ENCODE measurements at places on chromosomes 16 and 17.

GRCh38 chr17:43416998-43417890 is 18.5 kb downstream of the ARL4D start:
- H3K4me1 ChIP-seq: peaks cover 9% of the 10 kb centered on the region
- DNase-seq: no peak
- H3K27me3 ChIP-seq: no peaks in the 10 kb centered on the region
- H3K36me3 ChIP-seq: no peaks in the 10 kb centered on the region
- H3K27ac ChIP-seq: no peak overlapping the region

DNA sequence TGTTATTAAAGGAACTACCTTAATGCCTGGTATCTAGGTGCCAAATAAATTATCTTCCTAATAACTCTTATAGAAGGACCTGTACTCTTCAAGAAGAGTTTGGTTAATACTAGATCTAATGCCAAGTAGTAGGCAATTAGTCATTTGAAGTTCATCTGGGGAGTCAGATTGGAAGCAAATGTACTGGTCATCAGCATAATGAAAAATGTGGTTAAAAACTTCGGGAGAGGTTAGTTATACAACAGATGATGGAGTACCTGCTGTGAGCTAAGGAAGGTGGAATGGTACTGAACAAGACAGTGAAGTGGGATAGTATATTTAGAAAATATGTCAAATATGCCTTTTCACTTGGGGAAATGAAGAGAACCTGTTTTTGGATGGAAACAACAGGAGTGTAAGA is 49.2 kb downstream of the TNRC6A start:
- no peak for DNase-seq
- H3K4me3 ChIP-seq: no peak overlapping the region

DNA sequence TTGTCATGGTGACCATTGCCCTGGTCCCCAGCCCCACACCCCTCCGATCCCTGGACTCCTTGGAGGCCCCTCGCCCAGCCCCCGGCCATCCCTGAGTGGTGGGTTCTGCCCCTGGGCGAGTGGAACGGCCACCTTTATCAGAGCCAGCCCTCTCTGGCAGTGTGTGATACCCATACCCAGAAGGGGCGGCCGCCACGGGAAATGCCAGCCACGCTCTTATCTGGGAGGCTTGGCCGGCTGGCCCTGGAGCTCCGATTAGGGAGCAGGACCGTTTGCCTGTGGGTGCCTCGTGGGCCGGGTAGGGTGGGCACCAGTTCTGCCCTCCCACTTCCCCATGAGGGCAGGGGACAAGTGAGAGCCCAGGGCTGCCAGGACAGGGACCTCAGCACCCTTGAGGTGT is 58.3 kb upstream of the ZC3H18 start:
- no peak for DNase-seq
- no peaks in the 10 kb centered on the region for H3K36me3 ChIP-seq
- peaks cover 25% of the 10 kb centered on the region for H3K4me1 ChIP-seq
- no peak overlapping the region for H3K27ac ChIP-seq
- no peaks in the 10 kb centered on the region for H3K27me3 ChIP-seq

DNA sequence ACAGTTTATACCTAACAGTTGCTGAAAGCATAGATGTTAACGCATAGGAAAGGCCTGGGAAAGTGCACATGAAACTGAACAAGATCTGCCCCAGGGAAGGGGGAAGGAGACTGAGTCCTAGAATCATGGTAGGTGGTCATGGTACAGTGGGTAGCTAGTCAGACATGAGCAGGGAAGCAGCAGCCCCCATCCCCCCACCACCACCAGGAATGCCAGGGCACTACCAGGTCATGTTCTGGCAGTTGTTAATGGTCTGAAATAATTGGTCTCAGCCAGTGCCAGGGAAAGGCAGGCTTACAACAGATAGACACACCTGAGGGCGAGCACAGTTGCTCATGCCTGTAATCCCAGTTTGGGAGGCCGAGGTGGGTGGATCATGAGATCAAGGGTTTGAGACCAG is 185.2 kb downstream of the CPPED1 start:
- H3K4me1 ChIP-seq: no peaks in the 10 kb centered on the region
- no peak overlapping the region for H3K27ac ChIP-seq
- no peaks in the 10 kb centered on the region for H3K36me3 ChIP-seq
- no peak overlapping the region for H3K4me3 ChIP-seq

- H3K4me1 ChIP-seq: peaks cover 1% of the 10 kb centered on the region
- peaks cover 8% of the 10 kb centered on the region for H3K27me3 ChIP-seq
- H3K4me3 ChIP-seq: peak overlapping the region; percentile 38
- peak; percentile 61 for DNase-seq
- H3K27ac ChIP-seq: no peak overlapping the region
- H3K36me3 ChIP-seq: no peaks in the 10 kb centered on the region
Observed at GRCh38 chr17:58249270-58250133, 11.1 kb downstream of the LPO start.

DNA sequence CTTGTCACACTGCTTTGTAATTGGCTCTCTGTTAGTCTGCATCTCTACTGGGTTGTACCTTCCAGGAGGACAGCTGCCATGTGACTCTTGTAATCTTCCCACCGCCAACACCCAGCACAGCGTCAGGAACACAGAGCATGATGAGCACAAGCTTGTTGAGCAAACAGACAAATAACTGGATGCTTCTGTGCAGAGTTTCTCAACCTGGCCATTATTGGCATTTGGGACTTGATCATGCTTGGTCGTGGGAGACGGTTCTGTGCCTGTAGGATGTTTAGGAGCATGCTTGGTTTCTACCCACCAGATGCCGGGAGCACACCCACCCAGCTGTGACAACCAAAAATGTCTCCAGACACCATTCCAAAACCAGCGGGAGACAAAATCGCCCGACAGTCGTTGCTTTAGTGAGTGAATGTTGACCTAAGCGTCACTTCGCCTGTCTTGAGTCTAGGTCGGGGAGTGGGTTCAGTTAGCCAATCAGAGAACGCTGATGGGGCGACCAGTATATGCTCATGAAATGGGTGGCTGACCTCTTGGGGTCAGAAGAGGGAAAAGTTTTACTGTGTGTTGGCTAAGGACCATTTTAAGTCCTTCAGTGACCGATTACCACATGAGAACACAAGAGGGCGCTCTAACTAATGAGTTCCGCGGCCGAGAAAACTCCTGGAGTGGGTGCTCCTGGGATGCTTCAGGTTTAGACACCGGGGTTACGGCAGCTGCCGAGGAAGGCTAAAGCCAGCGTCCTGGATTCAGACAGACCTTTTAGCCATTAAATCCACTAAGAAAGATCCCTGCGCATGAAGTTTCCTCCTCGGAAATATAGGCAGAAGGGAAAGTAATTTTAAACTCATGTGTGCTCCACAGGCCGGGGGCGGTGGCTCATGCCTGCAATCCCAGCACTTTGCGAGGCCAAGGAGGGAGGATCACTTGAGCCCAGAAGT is 57.8 kb upstream of the TEX2 start:
- no peaks in the 10 kb centered on the region for H3K27me3 ChIP-seq
- H3K4me1 ChIP-seq: no peaks in the 10 kb centered on the region
- H3K36me3 ChIP-seq: no peaks in the 10 kb centered on the region
- no peak overlapping the region for H3K27ac ChIP-seq

- H3K27me3 ChIP-seq: no peaks in the 10 kb centered on the region
- H3K27ac ChIP-seq: peak overlapping the region; percentile 76
- no peak overlapping the region for H3K4me3 ChIP-seq
- peaks cover 31% of the 10 kb centered on the region for H3K4me1 ChIP-seq
Observed at GRCh38 chr17:2435862-2436261, 35.0 kb upstream of the MNT start.

GRCh38 chr17:53516636-53517035 is 306.1 kb upstream of the KIF2B start:
- H3K4me1 ChIP-seq: no peaks in the 10 kb centered on the region
- no peak overlapping the region for H3K4me3 ChIP-seq

DNA sequence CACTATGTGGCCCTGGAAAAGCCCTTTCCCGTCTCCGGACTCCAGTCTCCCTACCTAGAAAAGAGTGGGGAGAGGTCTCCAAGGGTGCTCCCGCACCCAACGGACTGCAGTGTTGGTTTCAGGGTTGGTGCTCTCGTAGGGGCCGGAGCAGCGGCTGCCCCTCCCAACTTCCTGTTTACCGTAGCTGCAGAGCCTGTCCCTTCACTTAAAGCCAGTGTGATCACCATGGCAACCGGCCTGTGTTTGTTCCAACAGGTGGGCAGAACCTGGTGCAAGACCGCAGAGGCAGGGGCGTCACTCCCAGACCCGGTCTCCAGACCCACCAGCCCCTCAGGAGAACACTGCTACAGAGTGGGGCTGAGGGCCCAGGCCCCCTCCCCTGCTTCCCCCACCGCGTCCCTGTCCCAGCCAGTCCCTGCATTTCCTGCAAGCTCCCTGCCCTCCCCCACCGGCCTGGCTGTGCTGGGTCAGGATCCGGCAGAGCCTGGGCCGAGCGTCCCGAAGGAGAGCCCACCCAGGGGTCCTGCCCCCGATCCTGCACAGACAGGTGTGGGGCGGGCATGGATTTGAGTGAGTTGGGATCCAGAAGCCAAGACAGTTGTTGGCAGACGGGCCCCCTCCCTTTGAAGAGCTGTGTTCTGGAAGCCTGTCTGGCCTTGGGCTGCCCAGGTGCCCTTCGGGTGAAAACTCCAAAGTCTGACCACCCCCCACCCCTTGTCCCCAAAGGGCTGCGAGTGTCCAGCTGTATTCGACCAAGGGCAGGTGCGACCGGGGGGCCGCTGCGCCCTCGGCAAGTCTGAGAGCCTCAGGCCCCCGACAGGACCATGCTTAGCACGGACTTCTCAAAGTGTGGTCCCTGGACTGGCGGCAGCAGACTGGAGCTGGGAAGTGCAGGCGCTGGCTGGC is 1.5 kb upstream of the BAIAP3 start:
- H3K27me3 ChIP-seq: peaks cover 6% of the 10 kb centered on the region
- no peak for DNase-seq
- peak overlapping the region; percentile 47 for H3K4me3 ChIP-seq
- H3K4me1 ChIP-seq: peaks cover 55% of the 10 kb centered on the region
- no peak overlapping the region for H3K27ac ChIP-seq

All from neuronal stem cell (in vitro differentiated cells).